Left ventricle myocardium inferior (tissue), 1 donor: ENCODE measurements at places on chromosomes 3 and 15. TPM values are rescaled to one million over a fixed set of nuclear protein-coding genes. Genes with fewer than 3 reads are reported as not detected.

DNA sequence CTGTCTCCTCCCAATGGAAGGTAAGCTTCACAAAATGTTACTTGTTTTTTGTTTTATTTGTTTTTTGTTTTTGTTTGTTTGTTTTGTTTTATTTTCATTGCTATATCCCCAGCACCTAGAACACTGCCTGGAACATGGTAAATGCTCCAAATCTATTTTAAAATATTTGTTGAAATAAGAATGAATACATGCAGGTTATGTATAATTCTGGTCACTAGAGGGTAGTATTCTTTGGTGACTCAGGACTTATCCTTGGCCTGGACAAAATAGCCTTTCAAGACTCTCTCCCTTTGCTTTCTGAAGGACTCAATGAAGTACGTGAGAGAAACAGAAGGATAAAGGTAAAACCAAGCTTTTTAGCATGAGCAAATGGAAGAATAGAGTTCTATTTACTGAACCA is 46.9 kb upstream of the PPP2R3A start:
- H3K4me1 ChIP-seq, result peaks cover 12% of the 10 kb centered on the region
- H3K27ac ChIP-seq, result no peak overlapping the region
- no peaks in the 10 kb centered on the region for H3K27me3 ChIP-seq
- no peaks in the 10 kb centered on the region for H3K36me3 ChIP-seq

DNA sequence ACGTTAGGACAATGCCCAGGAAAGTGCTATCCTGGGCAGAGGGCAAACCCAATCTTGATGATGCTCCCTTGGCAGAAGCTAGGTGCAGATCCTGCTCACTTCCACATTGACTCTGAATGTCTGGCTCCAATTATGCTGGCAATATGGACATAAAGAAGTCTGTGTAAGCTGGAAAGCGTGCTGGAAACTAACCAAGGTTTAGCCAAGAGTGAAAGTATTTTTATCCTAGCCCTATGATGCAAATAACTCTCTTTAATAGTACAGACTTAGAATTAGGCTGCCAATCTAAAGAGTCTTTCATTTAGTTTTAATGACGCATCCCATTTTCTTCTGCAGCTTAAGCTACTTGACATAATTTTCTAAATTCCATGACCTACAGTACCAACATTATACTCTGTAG is 571.8 kb downstream of the TUSC7 start:
- no peak for DNase-seq
- no peaks in the 10 kb centered on the region for H3K27me3 ChIP-seq
- no peak overlapping the region for H3K27ac ChIP-seq
- no peaks in the 10 kb centered on the region for H3K4me1 ChIP-seq
- no peak overlapping the region for H3K4me3 ChIP-seq

GRCh38 chr15:75037685-75038084 is 14.3 kb downstream of the PPCDC start:
- H3K27me3 ChIP-seq, result no peaks in the 10 kb centered on the region
- H3K27ac ChIP-seq, result no peak overlapping the region
- peaks cover 19% of the 10 kb centered on the region for H3K4me1 ChIP-seq

DNA sequence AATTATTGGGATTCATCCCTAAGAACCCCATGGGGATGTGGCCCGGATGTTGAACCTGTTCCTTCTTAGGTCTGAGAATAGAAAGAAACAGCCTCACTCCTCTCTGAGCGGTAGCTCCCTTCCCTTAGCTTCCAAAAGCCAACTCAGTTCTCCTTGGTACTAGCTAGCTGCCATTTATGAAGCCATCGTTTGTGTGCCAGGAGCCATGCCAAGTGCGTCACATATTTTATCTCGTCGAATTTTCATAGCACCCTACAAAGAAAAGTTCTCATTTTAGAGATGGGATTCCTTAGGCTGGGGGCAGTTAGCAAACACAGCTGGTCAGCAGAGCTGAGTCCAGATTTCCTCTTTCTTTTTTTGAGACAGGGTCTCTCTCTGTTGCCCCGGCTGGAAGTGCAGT is 45.4 kb upstream of the GLCE start:
- no peak for DNase-seq
- H3K4me1 ChIP-seq, result no peaks in the 10 kb centered on the region
- peaks cover 32% of the 10 kb centered on the region for H3K27me3 ChIP-seq
- H3K36me3 ChIP-seq, result no peaks in the 10 kb centered on the region

The FRMD5 gene
- total RNA-seq, result 62.4 TPM

The TNIK gene
- total RNA-seq, result 28.6 TPM

DNA sequence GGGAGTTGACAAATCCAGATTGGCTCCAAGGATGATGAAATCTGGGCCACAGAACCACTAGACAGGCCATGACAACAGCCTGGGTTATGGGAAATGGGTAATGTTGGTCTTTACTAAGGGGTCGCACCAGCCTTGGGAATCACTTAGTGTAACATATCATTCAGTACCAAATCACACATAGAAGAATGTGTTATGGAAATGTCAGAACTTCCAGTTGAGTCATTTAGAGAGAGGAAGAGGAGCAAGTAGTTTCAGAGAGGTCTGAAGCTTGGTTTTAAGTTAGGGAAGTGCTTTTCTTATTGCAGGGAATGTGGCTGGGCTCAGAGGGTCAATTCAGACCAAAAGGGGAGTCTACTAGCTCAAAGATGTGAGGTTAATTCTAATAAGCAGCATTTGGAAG is 241.6 kb upstream of the ZPLD1 start:
- H3K4me1 ChIP-seq, result peaks cover 22% of the 10 kb centered on the region
- H3K27me3 ChIP-seq, result no peaks in the 10 kb centered on the region
- no peaks in the 10 kb centered on the region for H3K36me3 ChIP-seq
- H3K27ac ChIP-seq, result no peak overlapping the region
- H3K4me3 ChIP-seq, result no peak overlapping the region

- peaks cover 8% of the 10 kb centered on the region for H3K27me3 ChIP-seq
- no peaks in the 10 kb centered on the region for H3K36me3 ChIP-seq
- H3K4me3 ChIP-seq, result peak overlapping the region; percentile 71
- DNase-seq, result peak; percentile 18
- H3K4me1 ChIP-seq, result peaks cover 56% of the 10 kb centered on the region
Observed at GRCh38 chr3:192409838-192410683, 317.3 kb downstream of the FGF12 start.

DNA sequence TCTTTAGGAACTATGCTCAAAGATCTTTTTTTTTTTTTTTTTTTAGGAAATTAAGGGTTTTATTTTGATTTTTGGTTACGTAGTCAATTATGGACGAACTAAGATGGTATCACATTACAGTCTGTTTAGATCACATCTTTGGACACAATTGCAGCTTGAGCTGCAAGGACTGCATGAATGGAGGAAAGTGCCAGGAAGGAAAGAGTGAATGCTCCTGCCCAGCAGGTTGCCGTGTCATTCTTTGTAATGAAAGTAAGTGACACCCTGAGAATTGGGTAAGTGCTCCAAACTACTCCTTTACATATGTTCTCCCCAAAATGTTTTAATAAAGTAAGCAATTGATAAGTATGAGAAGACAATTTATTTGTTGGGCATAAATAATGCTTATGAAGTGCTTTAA is 716.5 kb upstream of the GOLIM4 start:
- no peaks in the 10 kb centered on the region for H3K36me3 ChIP-seq
- no peak overlapping the region for H3K27ac ChIP-seq
- no peaks in the 10 kb centered on the region for H3K4me1 ChIP-seq
- DNase-seq, result no peak
- no peak overlapping the region for H3K4me3 ChIP-seq

The POTEB gene
- not detected for total RNA-seq

The GAP43 gene
- 1.2 TPM for total RNA-seq

DNA sequence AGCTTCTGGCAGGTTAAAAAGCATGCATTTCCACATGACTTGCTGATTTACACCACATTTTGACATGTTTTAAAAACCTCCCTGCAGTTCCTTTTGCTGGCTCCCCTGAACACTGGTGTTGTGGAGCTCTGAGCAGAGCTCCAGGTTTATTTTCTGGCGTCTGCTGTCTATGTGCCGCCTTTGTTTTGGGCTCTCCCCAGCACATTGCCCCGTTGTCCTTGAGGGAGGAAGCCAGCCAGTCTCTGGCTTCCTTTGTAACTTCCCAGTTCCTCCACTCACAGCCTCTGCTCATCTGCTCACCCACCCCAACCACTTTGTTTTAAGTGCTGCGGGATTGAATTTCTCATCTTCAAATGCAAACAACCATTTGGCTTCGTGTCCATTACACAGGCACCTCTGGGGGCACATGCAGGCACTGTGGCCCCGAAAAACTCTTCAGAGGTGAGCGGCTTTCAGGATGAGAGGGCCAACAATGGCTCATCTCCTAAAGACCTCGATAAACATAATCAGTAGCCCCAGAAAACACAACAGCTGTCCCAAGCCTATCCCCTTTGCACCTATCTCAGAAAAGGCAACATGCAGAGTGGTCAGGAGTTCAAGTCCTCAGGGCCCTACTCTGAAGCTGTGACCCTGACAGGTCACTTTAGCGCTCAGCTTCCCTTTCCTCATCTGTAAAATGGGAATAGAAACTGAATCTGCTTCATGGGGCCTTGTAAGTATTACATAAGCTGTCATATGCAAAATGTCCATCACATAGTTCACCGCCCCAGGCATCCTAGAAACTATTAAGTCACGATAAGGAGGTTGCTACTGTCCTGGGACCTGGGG is 1.3 kb upstream of the MEF2A start:
- H3K36me3 ChIP-seq, result no peaks in the 10 kb centered on the region
- no peak for DNase-seq
- peaks cover 45% of the 10 kb centered on the region for H3K4me1 ChIP-seq

The IQCF5 gene
- total RNA-seq, result not detected

DNA sequence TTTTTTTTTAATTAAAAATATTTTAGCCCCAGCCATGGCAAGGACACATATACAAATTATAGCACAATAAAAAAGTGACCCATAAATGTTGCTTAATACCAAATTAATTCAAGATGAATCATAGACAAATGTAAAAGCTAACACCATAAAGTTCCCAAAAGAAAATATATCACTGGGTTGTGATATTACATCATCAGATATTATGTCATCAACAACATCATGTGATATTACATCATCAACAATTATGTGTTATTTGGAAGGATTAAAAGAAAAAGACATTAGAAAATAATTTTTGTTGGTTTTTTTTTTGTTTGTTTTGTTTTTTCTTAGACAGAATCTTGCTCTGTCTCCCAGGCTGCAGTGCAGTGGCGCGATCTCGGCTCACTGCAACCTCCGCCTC is 34.5 kb upstream of the ABHD10 start:
- DNase-seq, result no peak
- peaks cover 87% of the 10 kb centered on the region for H3K36me3 ChIP-seq
- no peak overlapping the region for H3K4me3 ChIP-seq

DNA sequence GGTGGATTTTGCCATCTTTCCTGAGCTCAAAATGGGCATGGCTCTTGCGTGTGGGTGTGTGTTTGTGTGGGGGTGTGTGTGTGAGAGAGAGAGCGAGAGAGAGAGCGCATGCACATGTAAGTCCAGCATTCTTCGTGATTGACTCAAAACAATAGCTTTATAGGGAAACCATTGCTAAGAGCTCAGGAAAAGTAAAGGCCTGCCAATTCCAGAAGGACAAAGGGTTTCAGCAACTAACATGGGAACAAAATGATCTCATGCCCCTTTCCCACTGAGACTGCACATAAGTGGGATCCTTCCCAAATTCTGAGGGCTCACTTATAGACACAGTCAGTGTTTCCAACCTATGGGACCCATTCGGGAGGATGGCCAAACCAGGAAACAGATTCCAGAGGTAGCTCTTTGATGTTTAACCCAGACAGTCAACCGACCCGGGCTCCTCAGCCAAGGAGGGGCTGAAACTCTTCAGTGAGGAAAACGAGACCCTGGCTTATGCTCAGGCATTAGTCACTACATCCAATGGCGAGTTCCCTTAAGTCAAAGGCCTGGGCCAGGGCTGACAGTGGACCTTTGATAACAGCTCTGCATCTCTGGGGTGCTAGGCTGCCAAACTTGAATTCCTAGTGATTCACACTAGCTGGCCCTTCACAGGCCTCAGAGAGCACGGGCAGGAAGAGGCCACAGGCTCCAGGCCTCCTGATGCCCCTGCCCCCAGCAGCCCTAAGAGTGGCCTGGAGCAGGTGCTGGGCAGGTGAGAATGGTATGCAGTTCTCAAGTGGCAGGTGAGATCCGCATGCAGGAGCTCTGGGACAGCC is 305.0 kb upstream of the C2CD4B start:
- peak; percentile 45 for DNase-seq
- no peak overlapping the region for H3K4me3 ChIP-seq
- no peaks in the 10 kb centered on the region for H3K36me3 ChIP-seq
- no peaks in the 10 kb centered on the region for H3K27me3 ChIP-seq
- peak overlapping the region; percentile 81 for H3K27ac ChIP-seq
- peaks cover 85% of the 10 kb centered on the region for H3K4me1 ChIP-seq

DNA sequence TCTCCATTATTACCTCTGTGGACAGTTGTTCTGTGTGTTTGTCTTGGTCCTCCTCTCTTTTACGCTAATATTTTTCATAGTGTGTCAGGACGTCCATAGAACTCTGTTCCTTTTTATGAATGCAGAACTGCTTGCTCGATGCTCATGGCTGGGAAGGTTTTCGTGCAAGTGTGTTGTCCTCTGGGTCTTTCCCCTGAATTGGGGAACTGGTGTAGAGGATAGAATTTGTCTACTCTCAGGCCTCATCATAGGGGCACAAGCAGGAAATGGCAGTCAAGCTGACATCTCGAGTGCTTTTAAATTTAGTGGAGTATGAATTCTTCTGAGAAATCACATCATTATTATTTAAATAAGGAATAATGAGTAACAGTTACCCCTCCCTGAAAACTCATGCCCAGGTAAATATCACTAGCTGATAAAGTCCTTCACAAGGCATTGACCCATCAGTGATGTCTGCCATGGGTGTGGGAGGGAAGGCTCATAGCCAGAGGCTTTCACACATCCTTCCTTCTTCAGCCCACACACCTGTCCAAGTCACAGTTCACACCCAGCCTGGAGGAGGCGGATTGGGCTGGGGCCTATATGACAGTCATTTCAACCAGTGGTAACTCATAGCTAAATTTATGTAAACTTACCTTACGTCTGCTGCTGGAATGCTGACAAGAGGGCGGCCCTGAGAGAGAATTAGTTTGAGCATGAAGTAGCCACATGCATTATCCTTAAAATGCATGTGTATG is 226.1 kb downstream of the PLCL2 start:
- no peak overlapping the region for H3K4me3 ChIP-seq
- no peaks in the 10 kb centered on the region for H3K27me3 ChIP-seq
- no peaks in the 10 kb centered on the region for H3K36me3 ChIP-seq
- H3K4me1 ChIP-seq, result peaks cover 2% of the 10 kb centered on the region
- H3K27ac ChIP-seq, result no peak overlapping the region
- no peak for DNase-seq

The MOBP gene
- total RNA-seq, result not detected

The SLC15A2 gene
- total RNA-seq, result 4.6 TPM

The MAN2A2 gene
- 95.4 TPM for total RNA-seq
